ENCODE measurements at places on chromosomes 7 and 10. TPM values are rescaled to one million over a fixed set of nuclear protein-coding genes. Genes with fewer than 3 reads are reported as not detected.

C7orf57 gene
- 2.4 TPM for total RNA-seq

FAM25C gene
- not detected for total RNA-seq

- no peak for DNase-seq
These were observed 53.8 kb upstream of the ITGB8 start for GRCh38 chr7:20276705-20277472.

- peak; percentile 36 for DNase-seq
These were observed 89.9 kb upstream of the BTBD16 start for GRCh38 chr10:122181041-122181732.

Measured in bronchial epithelial cell (primary cell).